ENCODE measurements at places on chromosomes 7 and 10.

DNA sequence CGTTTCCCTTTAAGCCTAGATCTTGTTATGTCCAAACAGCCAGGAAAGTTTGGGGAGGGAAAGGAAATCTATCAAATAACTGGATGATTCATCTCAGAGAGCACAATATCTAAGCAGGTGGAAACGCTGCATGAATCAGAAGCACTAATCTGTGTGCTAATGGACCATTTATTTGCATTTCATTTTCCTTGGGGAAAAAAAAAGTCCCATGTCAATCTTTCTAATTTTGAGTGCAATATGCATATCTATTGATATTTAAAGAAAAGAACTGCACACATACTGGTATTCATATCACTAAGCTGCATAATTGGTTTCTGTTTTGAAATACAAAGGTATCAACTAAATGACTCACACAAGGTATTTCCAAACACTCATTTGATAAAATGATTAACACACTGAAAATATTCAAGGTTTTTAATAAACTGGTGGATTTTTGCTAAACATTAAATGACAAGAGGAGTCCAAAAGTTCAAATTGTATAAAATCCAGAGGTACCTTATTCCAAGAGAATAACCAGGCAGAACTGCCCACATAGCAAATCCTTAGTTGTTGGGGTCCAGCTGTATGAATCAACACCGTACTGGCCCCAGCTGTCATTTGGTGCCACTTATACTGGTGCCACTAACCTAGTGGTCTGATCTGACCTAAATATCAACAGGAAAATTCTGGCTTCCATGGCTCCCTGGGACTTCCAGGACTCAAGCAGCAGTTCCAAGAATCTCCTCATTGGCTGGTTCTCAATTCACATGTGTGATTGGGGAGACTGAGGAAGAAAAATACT, 122.2 kb upstream of the SP4 start:
- no peak for DNase-seq

DNA sequence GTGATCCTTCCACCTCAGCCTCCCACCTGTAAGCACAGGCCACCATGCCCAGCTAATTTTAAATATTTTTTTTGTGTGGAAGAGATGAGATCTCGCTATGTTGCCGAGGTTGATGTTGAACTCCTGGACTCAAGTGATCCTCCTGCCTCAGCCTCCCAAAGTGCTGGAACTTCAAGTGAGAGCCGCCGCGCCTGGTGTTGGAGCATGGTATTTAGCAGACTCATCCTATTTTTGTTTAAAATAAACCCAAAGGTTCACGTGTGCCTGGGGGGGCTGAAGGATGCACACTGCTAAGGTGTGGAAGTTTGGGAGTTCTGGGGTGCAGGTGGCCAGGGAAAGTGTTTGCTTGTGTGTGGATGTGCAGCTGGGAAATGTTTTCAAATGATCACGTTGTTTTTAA, 18.1 kb downstream of the PDGFA start:
- no peak for DNase-seq

- DNase-seq: no peak
Observed at GRCh38 chr10:14299556-14299955, 31.2 kb downstream of the FRMD4A start.

GRCh38 chr10:77371421-77371820, 266.2 kb downstream of the KCNMA1 start:
- no peak for DNase-seq

- no peak for DNase-seq
Observed at GRCh38 chr7:2525658-2526630, 6.4 kb downstream of the LFNG start.

DNA sequence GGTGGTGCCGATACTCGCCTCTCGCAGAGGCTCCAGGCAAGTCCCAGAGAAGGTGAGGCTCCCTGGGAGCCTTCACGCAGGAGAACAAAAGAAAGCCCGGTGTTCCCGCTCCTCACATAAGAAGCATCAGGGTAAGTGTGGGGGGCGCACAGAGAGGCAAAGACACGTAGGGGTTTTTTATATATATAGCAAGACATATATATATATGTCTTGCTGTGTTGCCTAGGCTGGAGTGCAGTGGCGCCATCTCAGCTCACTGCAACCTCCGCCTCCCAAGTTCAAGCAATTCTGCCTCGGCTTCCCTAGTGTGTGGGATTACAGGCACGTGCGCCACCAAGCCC, 61.3 kb downstream of the PDIA4 start:
- no peak for DNase-seq

DNA sequence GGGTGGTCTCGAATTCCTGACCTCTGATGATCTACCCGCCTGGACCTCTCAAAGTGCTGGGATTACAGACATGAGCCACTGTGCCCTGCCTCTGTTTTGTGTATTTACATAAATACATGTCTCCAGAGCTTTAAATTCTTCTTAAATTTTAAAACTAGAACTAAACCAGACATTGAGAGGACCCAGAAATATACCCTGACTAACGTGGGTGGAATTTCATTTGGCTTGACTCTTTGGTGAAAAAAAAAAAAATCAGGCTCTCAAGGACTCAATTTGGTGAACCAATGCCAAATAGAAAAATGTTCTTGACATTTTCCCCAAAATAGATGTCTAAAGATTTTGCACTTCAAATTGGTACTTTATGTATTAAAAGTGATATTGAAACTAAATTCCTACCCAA, 16.6 kb upstream of the FAS start:
- no peak for DNase-seq

GRCh38 chr10:110153396-110153795, 54.0 kb upstream of the MXI1 start:
- DNase-seq: no peak

DNA sequence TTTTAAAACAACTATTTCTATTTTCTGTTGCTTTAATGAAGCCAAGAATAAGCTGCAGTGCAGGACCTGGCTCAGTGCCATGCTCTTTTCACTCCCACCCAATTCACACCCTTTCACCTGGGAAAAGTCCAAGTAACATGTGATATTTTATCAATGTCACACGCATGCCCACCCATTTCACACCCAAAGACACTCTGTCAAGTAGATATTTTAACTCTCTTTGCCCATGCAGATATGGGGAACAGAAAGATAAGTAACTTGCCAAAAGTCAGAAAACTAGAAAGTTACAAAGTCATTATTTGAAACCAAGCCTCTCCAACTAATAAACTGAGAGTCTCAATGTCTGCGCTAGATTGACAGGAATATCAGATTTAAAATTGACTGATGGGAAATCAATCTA, 706.7 kb upstream of the PHF14 start:
- DNase-seq: no peak

DNA sequence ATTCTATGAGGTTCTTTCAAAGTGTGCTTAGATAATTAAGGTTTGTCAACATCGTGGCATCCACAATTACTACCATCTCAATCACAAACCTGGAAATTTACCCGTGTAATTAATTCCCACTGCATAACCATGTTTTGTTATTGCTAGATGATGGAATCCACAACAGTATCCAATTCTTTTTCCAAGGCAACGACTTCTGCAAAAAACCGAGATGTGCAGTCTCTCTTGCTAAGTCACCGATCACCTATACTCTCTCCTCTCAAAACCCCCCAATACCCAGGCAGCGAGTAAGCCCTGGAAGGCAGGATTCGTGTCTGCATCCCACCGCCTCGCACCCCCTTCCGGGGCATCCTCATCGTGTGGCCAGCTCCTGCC, 678 bp upstream of the EIF4H start:
- DNase-seq: no peak

DNA sequence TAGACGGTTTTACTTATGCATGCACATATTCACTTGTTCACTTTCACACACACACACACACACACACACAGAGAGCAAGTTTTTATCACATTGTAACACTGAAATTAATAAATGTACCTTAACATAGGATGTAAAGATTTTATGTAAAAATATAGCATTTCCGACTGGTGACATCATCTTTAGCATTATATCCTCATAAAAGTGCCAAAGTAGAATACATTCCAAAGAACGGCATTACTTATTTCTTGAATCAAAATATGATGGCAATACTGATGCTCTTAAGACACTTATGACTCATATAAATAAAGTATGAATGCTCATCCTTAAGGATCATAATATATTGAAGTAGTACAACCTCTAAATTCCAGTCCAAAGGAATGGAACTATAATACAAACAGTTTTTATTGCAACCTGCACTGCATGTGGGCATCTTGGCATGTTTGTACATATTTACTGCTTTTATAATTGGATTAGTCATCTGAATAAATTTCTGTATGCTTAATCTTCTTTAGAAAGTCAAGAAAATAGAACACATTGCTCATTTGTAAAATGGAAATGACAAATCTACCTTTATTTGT, 290.0 kb upstream of the SEMA3A start:
- no peak for DNase-seq

DNA sequence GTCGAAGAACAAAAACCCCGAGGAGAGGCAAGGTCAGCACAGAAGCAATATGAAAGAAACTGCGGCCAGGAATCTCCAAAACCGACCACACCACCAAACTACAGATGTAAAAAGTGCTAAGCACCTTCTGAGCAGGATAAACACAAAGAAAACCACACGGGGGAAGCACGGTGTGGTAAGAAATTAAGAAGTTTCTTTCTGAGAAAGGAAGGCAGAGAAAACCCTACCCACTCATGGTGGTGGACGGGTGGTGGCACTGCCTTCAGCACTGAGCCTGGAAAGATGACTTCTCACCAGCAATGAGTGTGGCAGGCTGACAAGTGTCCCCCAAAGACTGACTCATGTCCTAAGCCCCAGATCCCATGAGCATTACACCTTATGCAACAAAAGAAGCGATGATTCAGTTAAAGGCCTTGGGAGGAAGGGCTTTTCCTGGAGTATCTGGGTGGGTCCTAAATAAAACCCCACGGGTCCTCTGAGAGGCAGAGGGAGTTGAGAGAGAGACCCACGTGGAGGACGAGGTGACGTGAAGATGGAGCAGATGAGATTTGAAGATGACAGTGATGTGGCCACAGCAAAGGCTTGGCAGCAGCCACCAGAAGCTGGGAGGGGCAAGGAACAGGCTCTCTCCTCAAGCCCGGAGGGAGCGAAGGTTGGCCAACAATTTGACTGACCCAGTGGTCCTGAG, 124.9 kb downstream of the DLG5 start:
- no peak for DNase-seq

- DNase-seq: no peak
Observed at GRCh38 chr10:132011445-132011844, 29.7 kb upstream of the BNIP3 start.

DNA sequence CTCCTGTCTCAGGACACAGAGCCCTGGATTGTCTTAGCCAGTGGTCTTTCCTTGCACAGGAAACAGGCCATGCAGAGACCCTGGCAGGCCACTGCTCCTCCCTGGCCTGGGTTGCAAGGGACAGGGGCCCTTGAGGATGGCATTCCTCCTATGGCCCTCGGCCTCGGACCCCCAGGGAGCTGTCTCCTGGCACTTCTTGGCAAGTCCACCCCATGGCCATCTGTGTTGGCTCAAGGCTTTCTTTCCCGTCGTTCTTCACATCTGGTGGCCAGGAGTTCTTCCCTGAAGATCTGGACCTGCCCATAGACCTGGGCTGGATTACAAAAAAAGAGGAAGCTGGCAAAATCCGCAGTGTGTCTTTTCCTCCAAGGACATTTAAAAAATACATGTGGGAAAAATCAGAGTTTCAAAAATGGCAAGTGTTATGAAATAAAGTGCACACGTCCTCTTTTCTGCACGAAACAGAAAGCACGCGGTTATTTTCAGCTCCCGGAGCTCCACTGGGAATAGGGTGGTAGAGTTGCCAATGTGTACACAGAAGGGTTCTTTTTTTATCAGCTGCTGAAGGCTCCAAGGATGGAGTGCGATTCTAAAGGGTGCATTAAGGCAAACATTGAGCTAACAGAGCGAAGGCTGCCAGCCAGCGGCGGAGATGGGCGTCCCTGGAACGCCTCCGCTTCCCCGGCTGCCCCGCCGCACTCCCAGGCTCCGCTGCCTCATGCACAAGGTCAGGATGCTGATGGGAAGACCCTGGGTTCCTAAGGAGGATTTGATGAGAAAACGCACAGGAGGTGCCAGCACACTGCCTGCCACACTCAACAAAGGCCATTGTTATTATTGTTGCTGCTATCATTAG, 62.8 kb upstream of the FAM20C start:
- DNase-seq: no peak

DNA sequence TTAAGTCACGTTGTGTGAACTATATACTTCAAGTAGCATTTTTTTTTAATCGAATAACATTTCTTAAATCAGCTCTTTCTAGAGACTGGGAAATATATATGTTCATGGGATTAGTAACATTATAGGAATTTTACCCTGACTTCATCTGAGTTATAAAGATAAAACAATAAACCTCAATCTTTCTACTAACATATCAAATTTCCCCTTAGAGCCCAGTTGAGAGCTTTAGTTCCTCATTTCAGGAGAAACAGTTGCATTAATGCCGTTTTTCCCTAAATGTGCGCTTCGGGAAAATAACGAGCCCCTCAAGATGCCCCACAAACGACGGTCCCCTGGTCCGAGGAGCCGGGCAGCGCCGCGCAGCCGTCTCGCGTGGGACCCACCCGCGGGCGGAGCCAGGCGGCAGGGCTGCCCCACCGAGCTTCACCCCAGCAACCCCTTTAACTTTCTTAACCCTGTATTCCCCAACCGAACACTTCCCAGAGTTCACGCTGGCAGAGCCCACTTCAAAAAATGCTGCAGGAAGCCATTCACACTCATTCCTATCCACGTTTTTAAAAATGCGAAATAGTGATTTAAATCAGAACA, 152.5 kb upstream of the YAE1 start:
- no peak for DNase-seq

DNA sequence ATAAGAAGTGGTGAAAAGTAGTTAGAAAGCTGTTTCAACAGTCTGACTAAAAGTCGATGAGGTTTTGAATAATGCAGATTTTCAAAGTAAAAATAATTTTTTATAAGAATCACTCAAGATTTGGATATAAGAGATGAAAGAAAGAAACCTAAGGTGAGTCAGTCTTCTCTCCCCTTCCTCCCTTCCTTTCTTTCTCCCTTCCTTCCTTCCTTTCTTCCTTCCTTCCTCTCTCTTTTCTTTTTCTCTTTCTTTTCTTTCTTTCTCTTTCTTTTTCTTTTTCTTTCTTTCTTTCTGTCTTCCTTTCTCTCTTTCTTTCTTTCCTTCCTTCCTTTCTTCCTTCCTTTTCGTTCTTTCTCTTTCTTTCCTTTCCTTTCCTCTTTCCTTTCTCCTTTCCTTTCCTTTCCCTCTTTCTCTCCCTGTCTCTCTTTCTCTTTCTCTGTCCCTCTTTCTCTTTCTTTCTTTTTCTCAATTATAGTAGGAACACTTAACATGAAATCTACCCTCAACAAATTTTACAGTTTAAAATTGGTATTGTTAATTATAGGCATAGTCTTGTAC, 308.6 kb downstream of the ARL4A start:
- DNase-seq: no peak
